Lung (tissue), 17 donors: ENCODE measurements at places on chromosomes 11 and 22. TPM values are rescaled to one million over a fixed set of nuclear protein-coding genes. Genes with fewer than 3 reads are reported as not detected.

The OR4C3 gene
- polyA plus RNA-seq: not detected

The MAPK12 gene
- 13.1 TPM for polyA plus RNA-seq

The FOLR2 gene
- polyA plus RNA-seq: 11.2 TPM

- DNase-seq: no peak
Observed at GRCh38 chr22:50182176-50183081, 3.3 kb upstream of the TRABD start.

GRCh38 chr22:22452211-22452610 is 56.3 kb downstream of the ZNF280B start:
- DNase-seq: no peak

GRCh38 chr11:23765682-23766252 is 731.1 kb upstream of the LUZP2 start:
- no peak for DNase-seq

- DNase-seq: no peak
Observed at GRCh38 chr22:31943206-31943977, 943 bp upstream of the YWHAH start.

- no peak for DNase-seq
Observed at GRCh38 chr11:82776377-82776776, 42.7 kb upstream of the FAM181B start.

GRCh38 chr11:12809864-12810567 is 135.8 kb downstream of the TEAD1 start:
- no peak for DNase-seq
